ENCODE measurements at places on chromosomes 6 and 20.

GRCh38 chr6:56837322-56837894 is 117.5 kb upstream of the BEND6 start:
- no peak overlapping the region for H3K27ac ChIP-seq
- H3K27me3 ChIP-seq = no peaks in the 10 kb centered on the region
- H3K4me3 ChIP-seq = no peak overlapping the region
- no peak for DNase-seq
- H3K36me3 ChIP-seq = no peaks in the 10 kb centered on the region

DNA sequence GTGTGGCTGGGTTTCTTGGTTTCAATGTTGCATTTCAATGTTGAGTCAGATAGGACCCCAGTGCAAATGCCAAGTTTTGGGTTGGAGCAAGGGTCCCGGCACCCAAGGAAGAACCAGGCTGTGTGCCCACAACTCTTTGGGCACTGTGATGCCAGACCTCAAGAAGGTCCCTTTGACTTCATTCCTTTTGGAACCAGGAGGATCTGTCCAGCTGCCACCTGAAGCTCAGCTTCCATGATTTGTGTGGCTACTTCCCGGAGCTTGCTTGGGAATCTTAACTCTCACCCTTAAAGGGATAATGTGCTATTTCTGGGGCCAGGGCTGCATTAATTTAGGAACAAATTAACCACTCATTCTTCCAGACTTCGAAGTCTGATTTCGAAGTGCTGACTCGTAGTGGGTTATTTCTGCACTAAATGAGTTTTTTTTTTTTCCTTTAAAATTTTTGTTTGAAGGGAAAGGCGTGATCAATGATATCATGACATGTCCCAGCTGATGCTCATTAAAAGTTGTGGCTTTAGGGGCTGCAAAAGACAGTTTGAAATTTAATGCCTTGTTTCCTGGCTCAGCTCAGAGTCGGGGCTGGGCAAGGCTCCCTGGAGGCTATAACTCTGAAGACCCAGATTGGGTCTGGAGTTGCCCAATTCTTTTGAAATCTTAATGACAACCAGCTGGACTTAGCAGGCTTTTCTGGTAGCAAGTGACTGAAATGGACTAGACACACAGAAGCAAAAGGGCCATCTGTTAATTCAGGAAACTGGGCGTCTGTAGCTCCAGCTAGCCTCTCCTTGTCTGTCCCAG is 24.0 kb upstream of the PHACTR3 start:
- no peaks in the 10 kb centered on the region for H3K4me1 ChIP-seq
- peaks cover 96% of the 10 kb centered on the region for H3K27me3 ChIP-seq
- no peaks in the 10 kb centered on the region for H3K36me3 ChIP-seq
- H3K4me3 ChIP-seq = no peak overlapping the region
- DNase-seq = peak; percentile 17
- H3K27ac ChIP-seq = no peak overlapping the region

DNA sequence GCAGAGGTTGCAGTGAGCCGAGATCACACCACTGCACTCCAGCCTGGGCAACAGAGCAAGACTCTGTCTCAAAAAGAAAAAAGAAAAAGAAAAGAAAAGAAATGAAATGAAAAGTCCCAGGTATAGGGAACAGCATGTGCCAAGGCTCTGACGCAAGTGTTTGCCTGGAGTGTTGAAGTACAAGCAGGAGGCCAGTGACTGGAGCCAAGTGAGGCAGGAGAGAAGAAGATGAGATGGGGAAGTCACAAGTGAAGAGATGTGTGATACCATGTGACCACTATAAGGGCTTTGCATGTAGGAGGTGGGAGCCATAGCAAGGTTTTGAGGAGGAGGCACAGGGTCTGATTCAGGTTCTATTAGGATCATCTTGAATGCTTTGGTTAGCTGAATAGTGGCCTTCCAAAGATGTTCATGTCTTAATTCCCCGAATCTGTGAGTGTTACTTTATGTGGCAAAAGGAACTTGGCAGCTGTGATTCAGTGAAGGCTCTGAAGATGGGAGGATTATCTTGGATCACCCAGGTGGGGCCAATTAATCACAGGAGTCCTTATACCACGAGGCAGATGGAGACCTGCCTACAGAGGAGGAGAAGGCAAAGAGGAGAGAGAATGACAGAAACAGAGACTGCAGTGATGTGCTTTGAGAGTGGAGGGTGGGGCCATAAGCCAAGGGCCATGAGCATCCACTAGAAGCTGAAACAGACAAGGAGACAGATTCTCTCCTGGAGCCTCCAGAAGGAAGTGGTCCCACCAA is 91.1 kb upstream of the PTPN1 start:
- H3K36me3 ChIP-seq = no peaks in the 10 kb centered on the region
- H3K4me3 ChIP-seq = no peak overlapping the region
- peaks cover 45% of the 10 kb centered on the region for H3K4me1 ChIP-seq
- DNase-seq = no peak

- H3K4me1 ChIP-seq = peaks cover 20% of the 10 kb centered on the region
- H3K27ac ChIP-seq = no peak overlapping the region
- no peaks in the 10 kb centered on the region for H3K27me3 ChIP-seq
- H3K36me3 ChIP-seq = no peaks in the 10 kb centered on the region
These were observed 15.3 kb downstream of the AFDN start for GRCh38 chr6:167841981-167842380.

DNA sequence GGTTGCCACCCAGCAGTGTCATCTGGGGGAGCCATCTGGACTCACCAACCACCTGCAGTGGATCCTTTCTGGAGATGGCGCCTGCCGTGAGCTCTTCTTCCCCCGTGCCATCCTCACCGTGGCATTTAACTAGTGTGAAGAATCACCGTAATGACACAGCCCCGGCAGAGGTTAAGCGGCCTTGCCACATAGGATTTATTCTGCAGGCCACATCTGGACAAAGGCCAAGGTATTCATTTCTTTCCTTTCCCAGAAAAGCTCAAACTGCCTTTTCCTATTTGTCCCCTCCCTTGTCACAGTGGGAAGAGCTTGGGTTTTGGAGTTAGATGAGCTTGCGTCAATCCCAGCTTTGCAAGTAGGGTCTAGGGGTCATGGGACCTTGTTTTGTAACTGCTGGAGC is 88.4 kb downstream of the PXDC1 start:
- H3K27me3 ChIP-seq = no peaks in the 10 kb centered on the region
- no peaks in the 10 kb centered on the region for H3K36me3 ChIP-seq
- no peaks in the 10 kb centered on the region for H3K4me1 ChIP-seq
- no peak overlapping the region for H3K4me3 ChIP-seq

- no peaks in the 10 kb centered on the region for H3K27me3 ChIP-seq
- H3K4me3 ChIP-seq = no peak overlapping the region
- H3K4me1 ChIP-seq = no peaks in the 10 kb centered on the region
- no peak for DNase-seq
These were observed 51.4 kb downstream of the ZBTB9 start for GRCh38 chr6:33505548-33506370.
